ENCODE measurements at places on chromosomes 3 and 15. TPM values are rescaled to one million over a fixed set of nuclear protein-coding genes. Genes with fewer than 3 reads are reported as not detected.

KY gene
- total RNA-seq = under 0.01 TPM

PPP1R14D gene
- not detected for total RNA-seq

GP5 gene
- total RNA-seq = 0.17 TPM

PTH1R gene
- 4.3 TPM for total RNA-seq

DNA sequence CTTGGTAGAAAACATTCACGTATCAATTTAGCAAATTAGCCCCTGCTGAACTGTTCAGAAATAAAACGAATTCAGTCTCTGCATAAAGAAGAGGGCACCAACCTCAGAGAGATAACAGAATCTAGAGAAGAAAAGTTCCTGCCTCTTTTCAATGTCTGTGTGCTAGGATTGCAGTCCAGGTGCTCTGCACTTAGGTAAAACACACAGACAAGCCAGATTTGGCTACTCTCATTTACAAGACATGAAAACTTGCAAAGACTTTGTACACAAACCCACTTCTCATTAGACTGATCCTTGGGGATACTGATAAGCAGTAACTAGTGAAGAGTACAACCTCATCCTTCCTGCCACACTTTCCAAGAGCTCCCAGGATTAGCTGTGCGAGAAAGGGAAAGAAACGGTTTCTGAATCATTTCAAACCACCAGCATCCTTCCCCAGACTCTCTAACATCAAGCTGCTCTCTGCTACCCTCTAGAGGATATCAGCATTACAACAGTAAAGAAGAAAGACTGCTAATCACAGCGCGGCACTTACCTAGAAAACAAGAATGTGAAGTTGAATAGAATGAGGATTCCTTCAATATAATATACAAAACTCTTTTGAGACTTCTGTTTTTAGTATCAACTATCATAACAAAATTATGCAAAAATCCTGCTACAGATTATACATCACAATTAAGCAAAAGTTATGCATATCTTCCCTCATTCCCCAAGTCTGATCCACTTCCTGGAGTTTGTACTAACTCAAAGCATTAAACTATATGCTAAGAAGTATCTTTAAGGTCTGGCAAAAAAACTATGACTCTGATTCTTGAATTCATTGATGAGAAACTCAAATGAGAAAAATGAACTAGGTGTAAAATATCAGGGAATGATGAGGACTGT is 306.4 kb downstream of the MAGI1 start:
- DNase-seq = peak; percentile 60

DNA sequence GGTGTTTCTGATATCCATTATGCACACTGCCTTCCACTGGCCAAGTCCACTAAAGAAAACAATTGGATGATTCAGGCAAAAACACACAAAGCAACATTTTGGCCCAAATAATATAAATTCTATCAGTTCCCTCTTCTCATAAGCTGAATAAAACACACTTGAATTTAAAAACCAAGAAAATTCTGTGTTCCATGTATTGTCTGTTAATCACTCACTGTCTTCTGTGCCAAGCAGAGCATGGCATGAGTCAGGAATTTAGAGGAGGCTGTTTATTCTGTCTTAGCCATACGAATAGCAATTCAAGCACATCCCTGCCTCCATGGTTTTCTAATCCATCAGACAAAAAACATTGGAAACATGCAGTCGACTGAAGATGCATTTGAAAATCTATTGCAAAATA is 215.6 kb upstream of the UMPS start:
- DNase-seq = no peak

GRCh38 chr3:57079474-57079831 is 19.0 kb downstream of the SPATA12 start:
- DNase-seq = no peak

DNA sequence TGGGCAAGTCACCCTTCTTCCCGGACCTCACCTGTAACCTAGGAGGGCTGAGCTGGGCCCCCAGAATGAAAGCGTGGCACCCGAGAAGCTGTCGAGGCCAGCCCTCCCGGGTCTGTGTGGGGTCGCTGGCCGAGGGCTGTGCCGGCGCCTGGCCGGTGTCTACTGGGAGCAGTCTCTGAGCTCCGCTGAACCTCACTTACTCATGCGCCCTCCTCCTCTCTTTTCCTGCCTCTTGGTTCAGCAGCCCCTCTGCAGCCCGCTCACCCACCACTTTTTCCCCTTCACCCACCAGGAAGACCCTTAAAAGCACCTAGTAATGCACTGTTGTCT is 419 bp downstream of the HYKK start:
- DNase-seq = no peak

DNA sequence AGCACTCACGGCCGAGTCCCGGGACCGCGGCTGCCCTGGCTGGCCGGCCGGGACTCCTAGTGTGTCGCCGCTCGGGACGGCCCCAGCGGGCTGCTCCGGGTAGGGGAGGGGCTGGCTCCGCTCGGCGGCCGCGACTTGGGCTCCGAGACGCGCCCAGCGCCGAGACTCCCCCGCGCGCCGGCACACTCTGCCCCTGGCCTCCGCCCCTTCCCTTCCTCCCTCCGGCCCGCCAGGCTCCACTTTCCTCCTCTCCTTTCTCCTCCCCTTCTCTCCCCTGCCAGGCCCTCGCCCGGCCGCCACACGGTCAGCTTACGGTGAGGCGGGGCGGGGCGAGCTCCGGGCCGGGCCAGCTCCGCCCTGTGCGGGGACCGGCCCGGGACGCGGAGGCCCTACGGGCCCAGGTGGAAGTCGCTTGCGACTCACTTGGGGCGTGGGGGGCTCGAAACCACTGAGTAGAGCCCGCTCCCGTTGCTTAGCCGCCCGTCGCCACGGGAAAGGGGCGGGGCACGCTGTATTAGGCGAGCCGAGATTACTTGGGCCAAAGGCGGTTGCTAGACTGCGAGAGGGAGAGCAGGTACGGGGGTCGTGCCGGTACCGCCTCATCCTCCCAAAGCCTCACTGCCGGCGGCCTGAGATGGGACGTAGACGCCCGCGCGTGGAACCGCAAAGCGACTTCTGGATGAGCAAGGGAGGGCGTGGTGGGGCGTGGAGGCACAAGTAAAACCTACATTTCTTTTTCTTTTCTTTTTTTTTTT is at the start of gene ITGB5:
TSS of gene ITGB5 (minus strand) at position 189 of the 755 bp plus-strand sequence. CDS start 365 bp downstream, outside the sequence.
- peak; percentile 67 for DNase-seq

DNA sequence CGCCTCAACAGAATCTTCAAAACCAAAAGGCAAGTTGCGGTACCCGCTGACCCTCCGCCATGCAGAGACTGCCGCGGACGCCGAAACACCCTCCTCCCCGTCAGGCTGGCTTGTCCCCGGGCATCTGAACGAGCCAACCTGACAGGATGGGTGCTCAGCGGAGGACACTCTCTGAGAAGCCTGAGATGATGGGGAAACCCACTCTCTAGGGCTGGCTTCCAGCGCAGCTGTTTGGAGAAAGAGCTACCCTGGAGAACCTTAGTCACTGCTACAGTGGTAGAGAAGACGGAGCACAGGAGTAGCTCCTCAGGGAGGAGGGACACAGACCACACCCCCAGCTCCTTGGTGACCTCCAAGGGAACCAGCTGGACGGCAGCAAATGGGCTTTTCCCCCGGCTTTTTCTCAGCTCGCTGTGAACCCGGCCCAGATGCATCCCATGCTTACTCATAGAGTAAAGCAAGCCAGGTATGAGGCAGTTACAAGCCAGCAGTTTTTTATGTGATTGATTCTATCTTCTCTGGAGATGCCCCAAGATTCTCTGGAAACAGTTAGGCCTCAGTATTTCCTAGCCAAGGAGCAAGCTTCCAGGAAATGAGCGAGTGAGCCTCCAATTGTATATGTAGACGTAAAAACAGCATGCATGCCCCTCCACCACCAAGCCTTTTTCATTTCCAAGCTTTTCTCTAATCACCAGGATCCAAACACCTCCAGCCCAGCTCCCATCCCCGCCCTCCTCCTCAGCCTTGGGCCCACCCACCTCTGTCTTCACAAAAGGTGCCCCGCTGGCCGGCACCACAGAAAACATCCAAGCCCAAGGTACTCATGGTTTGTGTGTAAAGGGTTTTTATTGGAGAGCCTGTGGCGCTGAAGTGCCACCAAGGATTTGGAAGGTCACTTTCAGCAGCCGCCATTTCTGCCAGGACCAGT is 38.7 kb downstream of the FAM174B start:
- DNase-seq = peak; percentile 47

- peak; percentile 30 for DNase-seq
These were observed 77.4 kb downstream of the SLTM start for GRCh38 chr15:58856086-58856485.

GRCh38 chr3:68485051-68485450 is 447.3 kb downstream of the TAFA4 start:
- DNase-seq = no peak

DNA sequence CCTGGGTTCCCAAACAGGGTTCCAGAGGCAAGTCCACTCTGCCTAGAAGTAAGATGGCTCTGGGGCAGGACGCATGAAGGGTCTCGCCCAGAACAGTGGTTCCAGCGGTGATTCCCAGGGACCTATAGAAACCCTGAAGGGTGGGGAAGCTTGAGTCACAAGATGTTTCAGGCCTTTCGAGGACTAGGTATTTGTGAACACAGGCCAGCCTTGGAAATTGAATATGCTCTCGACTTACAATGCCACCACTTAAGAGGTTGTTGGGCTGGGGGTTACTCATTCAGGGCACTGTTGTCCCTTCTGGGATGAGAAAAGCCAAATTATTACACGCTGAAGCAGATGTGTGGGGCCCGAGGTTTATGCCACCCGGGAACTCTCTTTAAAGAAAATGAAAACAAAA is 152.0 kb downstream of the TJP1 start:
- peak; percentile 41 for DNase-seq

DNA sequence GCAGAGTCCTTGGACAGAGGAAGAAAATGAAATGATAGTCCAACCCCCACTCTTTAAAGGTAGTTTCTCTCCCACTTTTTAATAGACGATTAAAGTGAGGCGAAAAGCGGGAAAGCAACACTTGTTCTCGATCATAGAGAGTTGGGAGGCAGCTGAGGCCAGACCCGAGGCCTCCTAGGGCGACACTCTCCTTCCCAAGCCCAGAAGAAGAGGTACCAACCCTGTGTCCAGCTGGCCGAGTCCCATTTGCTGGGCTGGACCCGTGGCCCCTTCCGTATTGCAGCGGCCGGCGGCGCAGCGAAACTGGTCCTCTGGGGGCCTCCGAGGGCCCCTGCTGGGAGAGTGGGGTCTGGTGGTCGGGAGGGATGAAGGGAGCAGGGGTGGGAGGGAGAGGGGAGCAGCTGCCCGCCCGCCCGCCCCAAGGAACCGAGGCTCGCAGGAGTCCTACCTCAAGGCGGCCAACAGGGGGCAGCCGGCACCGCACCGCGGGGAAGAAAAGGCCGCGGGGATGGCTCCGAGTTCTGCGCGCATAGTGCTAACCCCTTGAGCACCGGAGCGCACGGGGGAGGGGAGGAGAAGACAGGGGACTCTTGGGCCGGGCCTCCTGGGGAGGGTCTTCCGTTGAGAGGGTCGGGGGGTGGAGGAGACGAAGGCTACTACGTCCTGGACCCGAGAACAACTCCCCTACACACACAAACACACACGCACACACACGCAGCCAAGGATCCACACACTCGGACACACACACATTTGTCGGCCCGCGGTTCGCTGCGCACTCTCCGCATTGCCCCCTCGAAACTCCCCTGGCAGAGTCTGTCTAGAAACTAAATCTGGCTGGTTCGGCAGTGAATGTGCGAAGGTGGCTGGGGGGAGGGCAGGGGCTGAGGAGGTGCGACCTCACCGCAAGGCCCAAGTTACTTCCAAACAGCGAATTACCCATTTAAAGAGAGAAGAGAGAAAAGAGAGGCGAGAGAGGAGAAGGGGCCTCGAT is 2.0 kb downstream of the WNT5A start:
- peak; percentile 86 for DNase-seq

GRCh38 chr3:76324101-76324500 is 538.8 kb upstream of the ZNF717 start:
- no peak for DNase-seq

DNA sequence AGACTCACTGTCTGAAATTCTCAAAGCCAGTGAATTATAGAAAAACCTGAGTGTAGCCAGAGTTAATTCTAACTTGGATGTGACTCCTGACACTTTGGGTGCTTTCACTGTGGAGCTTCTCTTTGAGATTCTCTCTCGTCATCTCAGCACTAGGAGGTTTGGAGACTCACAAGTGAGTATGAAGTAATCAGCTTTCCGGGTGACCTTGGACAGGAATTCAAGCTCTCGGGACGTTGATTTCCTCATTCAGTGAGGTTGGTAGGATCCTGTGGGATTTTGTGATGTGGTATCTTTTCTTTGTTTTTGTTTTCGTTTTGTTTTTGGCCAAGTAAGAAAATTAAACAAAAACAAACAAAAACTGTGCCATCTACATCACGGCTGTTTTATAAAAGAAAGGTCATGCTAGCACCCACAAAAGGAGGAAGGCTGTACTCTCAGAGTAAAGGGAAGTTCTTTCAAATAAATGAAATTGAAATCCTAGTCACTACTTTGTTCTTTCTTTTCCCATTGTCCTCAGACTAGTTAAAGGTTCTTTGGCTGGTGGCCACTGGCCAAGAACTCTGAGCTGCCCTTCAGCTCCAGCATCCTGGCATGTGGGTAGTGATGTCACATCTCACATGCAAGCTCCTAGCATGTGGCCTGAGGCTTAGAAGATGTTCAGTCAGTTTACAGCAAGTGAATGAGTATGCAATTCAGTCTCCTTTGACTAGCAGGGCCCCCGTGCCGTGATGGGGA is 263.3 kb upstream of the TPM1 start:
- DNase-seq = peak; percentile 48

- no peak for DNase-seq
These were observed 17.2 kb downstream of the CCDC33 start for GRCh38 chr15:74253211-74253921.

GRCh38 chr3:188338086-188338485 is 184.1 kb downstream of the LPP start:
- peak; percentile 59 for DNase-seq

DNA sequence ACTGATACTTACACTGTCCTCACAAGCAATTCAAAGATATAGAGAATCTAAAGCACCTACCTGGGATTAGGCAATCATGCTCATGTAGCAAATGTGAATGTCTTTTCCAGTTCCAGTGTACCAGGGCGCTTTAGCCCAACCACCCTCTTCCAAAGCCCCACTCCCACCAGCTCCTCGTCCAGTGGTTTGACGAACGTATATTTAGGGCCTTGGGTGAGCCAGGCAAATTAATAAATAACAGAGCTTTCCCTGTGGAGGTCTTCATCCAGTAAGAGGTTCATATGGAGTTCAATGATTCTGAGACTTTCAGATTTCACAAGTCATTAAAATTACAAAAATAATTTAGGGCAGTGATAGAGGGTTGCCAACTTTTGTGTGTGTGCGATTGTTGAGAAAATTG is 162.3 kb upstream of the C2CD4B start:
- no peak for DNase-seq

- no peak for DNase-seq
These were observed 32.9 kb downstream of the CRTC3 start for GRCh38 chr15:90562669-90563068.

Data from fibroblast of lung (primary cell).